ENCODE measurements at places on chromosomes 12 and 14.

- no peak for DNase-seq
Measured at GRCh38 chr12:31370531-31371255, 44.7 kb upstream of the SINHCAF start.

DNA sequence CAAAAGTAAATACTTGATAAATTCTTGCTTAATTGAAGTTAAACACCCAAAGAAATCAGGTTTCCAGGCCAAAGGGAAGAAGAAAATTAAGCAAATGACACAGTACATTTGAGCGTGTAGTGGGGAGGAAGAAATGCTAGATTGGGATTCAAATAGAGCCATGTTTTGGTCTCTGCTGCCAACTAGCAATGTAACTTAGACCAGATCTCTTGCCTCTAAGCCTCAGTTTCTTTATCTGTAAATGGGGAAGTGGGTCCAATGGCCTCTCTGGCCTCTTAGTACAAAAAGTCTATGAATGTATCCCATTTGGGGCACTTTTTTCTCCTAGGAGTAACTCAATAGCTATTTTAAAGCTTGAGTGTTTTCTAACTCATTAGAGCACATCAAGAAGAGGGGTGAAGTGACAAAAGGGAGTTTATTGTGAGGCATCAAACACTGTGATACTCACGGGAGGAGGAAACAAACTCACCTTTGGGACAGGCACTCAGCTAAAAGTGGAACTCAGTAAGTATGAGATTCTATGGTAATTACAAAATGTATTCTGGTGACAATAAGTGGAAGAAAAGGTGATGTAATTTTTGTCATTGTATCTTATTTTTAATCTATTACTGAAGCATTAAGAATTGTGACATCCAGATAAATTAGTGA, 55.8 kb downstream of the DAD1 start:
- no peak for DNase-seq

GRCh38 chr12:24073170-24073810, 123.8 kb upstream of the SOX5 start:
- no peak for DNase-seq

GRCh38 chr12:461425-461824, 1.7 kb downstream of the B4GALNT3 start:
- no peak for DNase-seq

- DNase-seq, result no peak
Measured at GRCh38 chr12:89834676-89835075, 126.0 kb upstream of the ATP2B1 start.

GRCh38 chr12:67681105-67681778, 32.7 kb downstream of the DYRK2 start:
- no peak for DNase-seq

GRCh38 chr12:11716794-11717518, 67.5 kb downstream of the ETV6 start:
- no peak for DNase-seq

DNA sequence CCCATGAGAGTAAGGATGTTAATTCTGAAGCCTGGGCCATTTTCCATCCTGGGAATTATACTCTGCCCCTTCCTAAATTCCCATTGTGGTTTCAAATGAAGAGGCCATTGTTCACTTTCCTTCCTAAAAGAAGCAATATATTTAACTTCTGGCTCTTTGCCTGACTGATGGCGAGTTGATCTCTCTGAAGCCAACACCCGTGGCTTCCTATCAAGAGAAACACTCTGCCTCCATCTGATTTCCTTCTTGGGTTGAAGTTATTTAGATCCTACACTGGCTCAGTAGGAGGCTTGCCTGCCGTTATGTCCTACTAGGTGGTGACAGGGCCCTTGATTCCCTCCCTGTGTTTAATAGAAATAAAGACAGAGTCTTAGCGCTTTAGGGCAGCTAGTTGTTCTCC, 97.4 kb downstream of the PRKCH start:
- no peak for DNase-seq

GRCh38 chr12:62793256-62794217, 141.4 kb downstream of the PPM1H start:
- DNase-seq, result peak; percentile 69

DNA sequence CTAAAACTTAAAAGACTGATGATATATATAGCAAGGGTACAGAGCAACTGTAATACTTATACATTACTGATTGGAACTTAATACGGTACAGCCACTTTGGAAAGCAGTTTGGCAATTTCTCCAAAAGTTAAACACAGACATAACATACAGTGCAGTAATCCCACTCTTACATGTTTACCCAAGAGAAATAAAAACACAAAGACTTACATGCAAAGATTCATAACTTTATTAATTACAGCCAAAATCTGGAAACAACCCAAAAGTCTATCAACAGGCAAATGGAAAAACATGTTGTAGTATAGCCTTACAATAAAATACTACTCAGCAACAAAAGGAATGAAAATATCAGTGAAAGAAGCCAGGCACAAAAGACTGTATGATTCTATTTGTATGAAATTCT, 84.6 kb downstream of the GARIN6 start:
- DNase-seq, result no peak

- DNase-seq, result no peak
Measured at GRCh38 chr12:21558100-21558679, 32.1 kb downstream of the SPX start.

DNA sequence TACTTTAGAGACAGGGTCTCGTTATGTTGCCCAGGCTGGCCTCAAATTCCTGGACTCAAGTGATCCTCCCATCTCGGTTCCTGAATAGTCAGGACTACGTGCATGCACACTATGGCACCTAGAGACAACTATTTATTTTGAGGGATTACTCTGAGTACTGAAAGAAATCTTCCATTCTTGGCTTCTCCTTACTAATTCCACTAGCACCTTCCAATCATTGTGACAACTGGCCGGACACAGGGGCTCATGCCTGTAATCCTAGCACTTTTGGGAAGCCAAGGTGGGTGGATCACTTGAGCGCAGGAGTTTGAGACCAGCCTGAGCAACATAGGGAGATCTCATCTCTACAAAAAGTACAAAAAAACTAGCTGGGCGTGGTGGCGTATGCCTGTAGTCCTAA, 42.1 kb upstream of the MTERF2 start:
- no peak for DNase-seq

DNA sequence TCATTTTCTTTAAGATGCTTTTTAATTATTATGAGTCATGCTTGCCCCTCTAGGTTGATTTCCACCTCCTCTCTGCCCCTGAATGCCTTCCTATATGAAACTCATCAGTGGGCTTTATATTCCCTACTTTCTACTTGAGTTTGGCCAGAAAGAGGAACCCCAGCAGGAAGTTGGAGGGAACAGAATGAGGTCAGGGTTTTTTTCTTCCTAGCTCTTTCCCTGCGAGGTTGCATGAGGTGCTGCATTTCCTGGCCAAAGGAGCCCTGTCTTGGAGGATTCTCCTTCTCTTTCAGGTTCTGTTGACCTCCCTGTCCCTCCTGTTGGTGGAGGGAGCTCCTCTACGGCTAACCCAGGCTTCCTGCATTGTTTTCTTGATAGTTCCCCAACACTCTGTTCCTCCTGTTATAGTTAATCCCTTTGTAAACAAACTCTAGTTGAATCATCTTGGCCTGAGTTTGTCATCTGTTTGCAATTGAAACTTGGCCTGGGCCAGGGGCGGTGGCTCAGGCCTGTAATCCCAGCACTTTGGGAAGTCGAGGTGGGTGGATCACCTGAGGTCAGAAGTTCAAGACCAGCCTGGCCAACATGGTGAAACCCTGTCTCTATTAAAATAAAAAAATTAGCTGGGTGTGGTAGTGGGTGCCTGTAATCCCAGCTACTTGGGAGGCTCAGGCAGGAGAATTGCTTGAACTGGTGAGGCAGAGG, 15.3 kb upstream of the SPIC start:
- DNase-seq, result no peak

DNA sequence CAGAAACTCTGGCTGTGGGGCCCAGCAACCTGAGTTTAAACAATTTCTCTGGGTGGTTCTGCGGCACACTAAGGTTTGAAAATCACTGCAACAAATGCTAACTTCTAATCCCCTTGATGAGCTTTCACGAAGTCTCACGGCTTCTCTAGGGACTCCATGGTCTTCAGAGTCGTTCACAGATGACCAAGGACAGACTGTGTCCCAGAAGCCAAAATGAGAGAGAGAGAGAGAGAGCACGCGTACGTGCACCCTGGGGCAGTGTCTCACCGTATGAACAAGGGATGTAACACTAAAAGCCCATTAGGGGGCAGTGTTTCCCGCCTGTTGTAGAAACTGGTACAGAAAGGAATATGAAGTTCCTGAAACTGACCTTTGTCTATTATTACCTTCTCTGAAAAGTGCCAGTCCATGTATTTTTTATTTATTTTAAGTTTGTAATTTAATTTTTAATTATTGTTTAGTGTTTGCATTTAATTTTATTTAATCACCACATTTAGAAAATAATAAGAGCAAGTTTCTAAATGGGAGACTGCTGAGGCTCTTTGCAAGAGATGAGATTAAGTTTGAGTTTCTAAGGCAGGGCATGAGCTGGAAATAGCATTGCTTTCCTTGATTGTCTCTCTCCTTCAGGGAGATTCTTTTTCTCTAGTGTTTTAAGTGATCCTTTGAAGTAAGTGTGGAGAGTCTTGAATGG, 3.4 kb downstream of the APOLD1 start:
- peak; percentile 25 for DNase-seq

DNA sequence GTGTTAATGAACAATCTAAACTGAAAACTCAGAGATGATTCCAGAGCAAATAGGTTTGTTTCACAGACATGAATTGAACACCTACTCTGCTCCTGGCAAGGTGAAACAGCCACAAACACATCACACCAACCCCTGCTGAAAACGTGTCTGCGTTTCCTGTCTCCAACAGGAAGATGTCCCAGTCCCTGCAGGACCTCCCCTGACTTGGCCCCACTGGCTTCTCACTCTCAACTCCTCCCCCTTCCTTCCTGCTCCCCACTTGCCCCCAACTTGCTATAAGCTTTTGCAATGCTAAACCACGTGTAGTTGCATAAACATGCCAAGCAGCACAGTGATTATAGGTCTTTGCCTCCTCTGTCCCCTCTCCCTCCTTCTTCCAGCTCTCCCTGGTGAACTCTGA, 567.6 kb downstream of the BCL11B start:
- no peak for DNase-seq
